Activated CD8-positive, alpha-beta memory T cell treated with anti-CD3 and anti-CD28 coated beads, Interleukin-2, amount 50 U/mL, for 4 hours (primary cell): ENCODE measurements at places on chromosomes 1 and 21.

DNA sequence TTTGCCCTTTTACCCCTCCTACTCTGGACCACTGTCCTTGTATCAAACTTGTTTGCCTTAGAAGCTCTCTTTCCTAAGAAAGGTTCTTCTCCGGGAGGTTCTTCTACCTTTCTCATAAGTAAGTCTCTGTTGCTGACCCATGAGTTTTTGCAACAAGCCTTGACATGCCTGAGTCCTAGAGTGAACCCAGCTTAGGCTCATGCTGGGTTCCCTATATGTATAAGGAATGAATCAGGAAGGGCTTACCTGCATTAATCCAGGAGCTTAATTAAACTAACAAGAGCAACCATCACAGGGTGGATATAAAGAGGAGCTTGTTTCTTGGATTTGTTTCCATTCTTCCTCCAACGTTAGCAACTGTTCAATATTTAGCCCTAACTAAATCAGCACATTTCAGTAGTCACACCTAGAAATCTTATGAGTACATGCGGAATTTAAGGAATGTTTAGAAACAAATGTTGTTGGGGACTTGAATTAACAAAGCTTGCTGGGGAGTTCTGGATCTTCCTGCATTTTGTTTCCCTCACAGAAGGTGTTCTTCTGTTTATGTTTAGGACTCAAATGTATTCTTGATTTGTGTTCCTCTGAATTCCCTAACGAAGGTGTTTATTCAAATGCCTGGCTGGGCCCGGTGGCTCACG lies 64.3 kb upstream of the RAB3GAP2 start:
- no peak for DNase-seq

GRCh38 chr1:248828845-248829244 lies 3.1 kb upstream of the SH3BP5L start:
- DNase-seq: no peak

DNA sequence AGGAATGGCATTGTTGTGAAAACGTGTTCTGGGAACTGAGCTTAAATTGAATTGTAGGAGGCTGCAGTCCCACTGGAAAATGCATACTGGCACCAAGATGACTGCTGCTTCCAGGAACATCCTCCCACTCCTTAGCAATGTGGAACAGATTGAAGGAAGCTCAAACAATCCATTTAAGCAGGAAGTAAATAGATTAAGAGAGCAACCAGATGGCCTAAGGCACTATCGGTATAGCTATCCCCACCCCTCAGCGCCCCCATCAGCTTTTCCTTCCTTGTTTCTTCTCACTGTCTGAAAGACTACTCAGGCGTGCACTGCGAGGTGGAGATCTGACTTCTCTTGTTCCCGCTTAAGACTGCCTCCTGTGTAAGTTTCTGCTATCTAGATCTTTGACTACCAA lies 4.0 kb upstream of the IFI16 start:
- DNase-seq: no peak

- DNase-seq: no peak
Observed at GRCh38 chr1:198680174-198680875, 41.5 kb downstream of the PTPRC start.

GRCh38 chr1:160168609-160169369 lies 17.4 kb downstream of the ATP1A4 start:
- no peak for DNase-seq

DNA sequence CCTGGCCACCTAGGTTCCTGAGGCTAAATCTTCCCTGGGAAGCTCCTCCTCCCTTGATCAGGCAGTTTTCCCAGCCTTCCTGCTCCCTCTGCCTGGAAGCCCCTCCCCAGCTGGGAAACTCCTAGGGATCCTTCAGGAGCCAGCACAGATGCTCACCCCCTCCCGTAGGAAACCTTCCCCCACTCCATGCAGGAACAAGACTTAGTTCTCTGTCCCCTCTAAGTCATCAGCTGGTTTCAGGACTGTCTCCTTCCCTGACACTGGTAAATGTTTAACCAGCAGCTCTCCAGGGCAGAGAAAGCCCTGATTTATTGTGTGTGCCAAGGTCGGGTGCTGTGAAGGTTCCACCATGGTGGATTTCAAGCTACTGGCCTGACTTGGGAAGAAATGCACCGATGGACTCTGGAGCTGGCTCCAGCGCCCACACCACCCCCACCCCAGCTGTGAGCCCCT lies 25.0 kb downstream of the TTC39A start:
- no peak for DNase-seq

GRCh38 chr1:151715726-151716404 lies 738 bp downstream of the CELF3 start:
- DNase-seq: no peak

DNA sequence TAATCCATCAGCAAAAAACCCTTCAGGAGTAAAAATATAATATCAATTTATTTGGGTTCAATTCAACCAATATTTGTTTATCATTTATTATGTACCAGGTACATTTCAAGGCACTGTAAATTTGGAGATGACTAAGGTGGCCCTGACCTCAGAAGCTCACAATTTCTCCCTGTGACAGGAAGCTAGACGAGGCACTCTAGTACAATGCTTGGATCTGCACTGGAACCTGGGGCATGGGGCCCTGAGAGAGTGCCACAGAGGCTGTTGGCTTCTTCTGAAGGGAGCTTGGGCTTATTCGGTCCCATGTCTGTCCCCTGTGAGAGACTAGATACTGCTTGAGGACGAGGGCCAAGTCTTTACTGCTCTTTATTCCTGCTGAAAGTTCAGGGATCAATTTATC lies 31.5 kb downstream of the RHOU start:
- no peak for DNase-seq

- peak; percentile 50 for DNase-seq
Observed at GRCh38 chr1:156126043-156126629, 11.6 kb downstream of the LMNA start.

DNA sequence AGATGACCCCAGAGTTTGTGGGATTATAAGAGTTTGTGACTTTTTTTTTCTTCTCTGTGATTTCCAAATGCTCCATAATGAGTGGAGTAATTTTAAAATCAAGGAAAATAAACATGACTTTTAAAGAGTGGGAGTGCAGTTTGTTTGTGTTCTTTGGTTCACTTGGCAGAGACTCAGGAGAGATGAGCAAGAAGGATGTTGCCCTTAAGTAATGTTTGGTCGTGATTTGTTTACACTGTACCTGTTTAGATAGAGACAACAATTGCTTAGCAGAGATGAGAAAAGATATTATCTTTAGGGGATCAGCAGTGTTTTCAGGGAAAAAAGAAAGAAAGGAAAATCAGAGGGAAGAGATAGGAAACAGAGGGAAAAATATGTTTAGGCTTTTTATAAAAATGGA lies 170.8 kb downstream of the ADSS2 start:
- no peak for DNase-seq

DNA sequence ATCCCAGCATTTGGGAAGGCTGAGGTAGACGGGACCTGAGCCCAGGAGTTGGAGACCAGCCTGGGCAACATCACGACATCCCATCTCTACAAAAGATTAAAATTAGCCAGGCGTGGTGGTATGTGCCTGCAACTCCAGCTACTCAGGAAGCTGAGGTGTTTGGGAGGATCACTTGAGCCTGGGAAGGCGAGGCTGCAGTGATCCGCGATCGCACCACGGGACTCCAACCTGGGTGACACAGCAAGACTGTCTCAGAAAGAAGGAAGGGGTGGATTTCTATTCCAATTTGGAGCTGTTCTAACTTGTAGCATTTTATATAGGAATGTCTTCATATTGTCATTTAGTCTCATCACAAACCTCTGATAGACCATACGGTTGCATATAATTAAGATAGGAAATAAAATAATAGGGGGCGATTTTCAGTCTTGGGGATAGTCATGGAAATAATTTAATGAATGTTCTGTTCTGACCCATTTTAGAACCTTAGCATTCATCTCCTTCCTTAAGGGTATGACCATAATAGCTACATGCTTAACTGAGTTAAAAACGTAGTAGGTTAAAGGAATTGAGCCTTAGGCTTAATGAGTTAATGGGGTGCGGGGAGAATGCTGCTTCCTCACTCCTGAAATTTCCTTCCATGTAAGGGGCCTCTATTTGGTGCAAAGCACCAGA lies 93.1 kb downstream of the ADCY10 start:
- DNase-seq: no peak

DNA sequence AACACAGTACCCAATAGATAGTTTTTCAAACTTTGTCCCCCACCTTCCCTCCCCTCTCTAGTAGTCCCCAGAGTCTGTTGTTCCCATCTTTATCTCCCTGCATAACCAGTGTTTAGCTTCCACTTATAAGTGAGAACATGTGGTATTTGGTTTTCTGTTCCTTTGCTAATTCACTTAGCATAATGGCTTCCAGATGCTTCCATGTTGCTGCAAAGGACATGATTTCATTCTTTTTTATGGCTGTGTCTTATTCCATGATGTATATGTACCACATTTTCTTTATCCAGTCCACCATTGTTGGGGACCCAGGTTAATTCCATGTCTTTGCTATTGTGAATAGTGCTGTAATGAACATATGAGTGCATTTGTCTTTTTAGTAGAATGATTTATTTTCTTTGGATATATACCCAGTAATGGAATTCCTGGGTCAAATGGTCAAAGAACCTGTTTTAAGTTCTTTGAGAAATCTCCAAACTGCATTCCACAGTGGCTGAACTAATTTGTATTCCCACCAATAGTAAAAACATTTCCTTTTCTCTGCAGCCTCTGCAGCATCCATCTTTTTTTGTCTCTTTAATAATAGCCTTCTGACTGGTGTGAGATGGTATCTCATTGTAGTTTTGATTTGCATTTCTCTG lies 126.0 kb downstream of the AK5 start:
- no peak for DNase-seq

- DNase-seq: peak; percentile 24
Observed at GRCh38 chr1:23168079-23168444, 594 bp downstream of the LUZP1 start.

DNA sequence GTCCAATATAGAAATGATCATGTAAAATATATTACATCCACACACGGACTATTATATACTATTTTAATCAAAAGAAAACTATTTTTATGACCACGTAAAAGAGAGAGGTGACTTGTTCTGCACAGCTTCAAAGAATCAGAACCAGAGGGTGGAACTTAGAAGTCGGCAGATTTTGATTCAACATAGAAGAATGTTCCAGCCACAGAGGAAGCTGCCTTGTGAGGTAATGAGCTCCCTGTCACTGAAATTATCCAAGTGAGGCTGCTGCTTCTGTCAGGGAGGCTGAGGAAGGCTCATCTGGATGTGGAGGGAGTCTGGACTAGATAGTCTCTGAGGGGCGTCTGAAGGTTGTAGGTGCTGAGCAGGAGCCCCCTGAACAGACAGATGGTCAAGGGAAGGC lies 2.7 kb downstream of the PLEKHA6 start:
- no peak for DNase-seq

GRCh38 chr1:61186753-61187152 lies 104.4 kb downstream of the NFIA start:
- DNase-seq: no peak

DNA sequence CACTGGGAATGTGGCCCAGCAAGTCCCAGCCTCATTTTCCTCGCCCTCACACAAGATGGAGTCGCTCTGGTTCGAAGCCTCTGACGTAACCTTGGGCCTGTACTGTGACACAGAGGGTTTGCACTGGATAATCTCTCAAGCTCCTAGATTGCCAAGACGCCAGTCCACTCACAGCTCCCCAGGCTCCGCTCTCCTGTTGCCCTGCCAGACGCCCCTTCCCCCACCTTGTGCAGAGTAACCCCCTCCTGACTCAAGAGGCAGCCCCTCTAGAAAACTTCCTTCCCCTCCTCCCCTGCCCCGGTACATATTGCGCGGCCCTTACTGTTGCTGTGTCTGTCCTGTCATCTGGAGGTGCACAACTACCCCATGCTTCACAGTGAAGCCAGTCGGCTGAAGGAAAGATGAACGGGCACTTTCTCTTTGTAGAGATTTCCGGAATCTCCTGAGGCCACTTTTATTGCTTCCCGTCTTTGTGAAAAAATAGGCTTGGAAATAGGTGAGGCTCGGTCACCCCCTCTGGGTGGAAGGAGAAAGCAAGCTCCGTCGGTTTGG lies 981 bp upstream of the KIAA1614 start:
- no peak for DNase-seq

GRCh38 chr21:36194024-36194423 lies 37.4 kb downstream of the DOP1B start:
- no peak for DNase-seq

DNA sequence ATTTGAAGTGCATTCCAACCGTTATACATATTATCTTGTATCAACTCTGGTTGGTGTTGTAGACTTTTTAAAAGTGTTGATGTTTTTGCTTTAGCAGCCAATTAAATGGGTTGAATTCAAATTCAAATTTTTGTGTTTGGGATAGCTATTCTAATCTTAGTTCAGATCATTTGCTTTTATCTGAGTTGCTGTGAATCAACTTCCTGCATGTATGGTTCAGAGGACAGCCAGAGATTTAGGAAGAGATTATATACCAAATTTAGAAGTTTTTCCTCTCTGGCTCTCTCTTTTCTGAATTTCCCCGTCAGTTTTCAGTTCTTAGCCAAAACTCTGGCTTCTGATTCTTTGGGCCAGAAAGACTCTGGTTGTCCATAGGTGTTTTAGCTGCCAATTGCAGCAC lies 415.5 kb downstream of the NUF2 start:
- no peak for DNase-seq

- no peak for DNase-seq
Observed at GRCh38 chr1:45370575-45370974, 30.3 kb upstream of the MUTYH start.

- no peak for DNase-seq
Observed at GRCh38 chr1:38098101-38098847, 51.7 kb upstream of the POU3F1 start.

GRCh38 chr1:15531003-15531402 lies 4.4 kb downstream of the DNAJC16 start:
- no peak for DNase-seq

DNA sequence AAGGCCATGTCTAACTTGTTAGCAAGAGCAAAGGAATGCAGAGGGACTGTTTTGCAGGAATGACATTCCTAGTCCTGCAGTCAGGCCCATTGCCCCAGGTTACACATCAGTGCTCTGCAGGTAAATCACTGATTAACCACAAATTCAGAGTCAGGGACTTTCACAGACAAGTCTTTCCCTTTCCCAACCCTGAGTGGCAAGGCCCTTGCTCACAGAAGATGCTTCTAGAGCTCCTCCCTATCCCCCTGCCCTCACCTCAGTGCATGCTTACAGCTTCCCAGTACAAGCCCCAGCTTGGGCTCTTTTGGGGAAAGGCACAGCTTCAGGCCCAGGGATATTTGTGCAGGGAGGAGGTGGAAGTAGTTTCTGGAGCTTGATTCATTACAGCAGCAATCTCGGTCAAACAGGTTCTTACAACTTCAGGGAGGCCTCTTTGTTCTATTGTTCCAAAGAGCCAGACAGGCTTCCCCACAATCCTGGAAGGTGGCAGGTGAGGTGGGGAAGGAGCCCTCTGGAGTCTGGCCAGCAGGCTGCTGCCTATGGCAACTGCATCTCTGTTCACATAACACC lies 53.9 kb downstream of the CASQ2 start:
- no peak for DNase-seq

GRCh38 chr1:106498238-106498637 lies 558.2 kb upstream of the PRMT6 start:
- no peak for DNase-seq

DNA sequence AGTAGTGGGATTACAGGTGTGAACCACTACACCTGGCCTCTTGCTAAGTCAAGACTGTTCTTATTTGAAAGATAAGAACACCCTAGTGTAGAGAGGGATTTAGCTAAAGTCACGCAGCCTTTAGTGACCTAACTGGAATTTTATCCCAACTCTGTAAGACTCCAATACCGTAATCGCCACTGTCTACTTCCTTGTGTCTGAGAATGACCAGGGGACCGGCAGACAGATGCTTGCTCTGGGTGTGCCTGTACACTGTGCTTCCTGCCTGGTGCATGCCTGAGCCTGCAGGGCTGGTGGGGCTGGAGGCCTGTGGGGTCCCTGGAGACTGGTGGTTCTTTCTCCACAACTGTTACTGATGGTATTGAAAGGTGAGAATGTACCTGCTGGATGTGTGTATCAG lies 15.3 kb downstream of the MFSD2A start:
- DNase-seq: no peak
